ENCODE measurements at places on chromosomes 12 and 14. TPM values are rescaled to one million over a fixed set of nuclear protein-coding genes. Genes with fewer than 3 reads are reported as not detected.

GRCh38 chr12:40107098-40107802, 1.4 kb upstream of the SLC2A13 start:
- peak; percentile 94 for DNase-seq

GRCh38 chr12:14471497-14471896, 96.2 kb downstream of the PLBD1 start:
- no peak for DNase-seq

GRCh38 chr12:94211021-94211420, 62.6 kb downstream of the PLXNC1 start:
- DNase-seq, result no peak

The PUS1 gene
- 37.7 TPM for total RNA-seq

The IKZF4 gene
- 7.5 TPM for total RNA-seq

DNA sequence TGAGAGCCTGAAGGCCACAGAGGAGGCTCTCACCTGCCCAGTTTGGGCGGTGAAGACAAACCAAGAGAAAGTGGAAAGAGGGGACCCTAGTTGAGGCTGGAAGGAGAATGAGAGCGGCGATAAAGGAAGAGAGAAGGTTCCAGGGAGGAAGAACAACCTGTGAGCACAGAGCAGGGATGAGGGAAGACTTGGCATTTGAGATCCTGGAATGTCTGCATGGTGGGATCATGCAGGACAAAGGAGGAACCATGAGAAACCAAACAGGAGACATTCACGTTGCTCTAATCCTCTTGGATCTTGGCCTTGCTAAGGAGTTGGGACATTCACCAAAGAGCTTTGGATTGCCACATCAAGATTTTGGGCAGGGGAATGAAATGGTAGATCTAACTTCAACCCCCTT, 22.9 kb upstream of the RBM19 start:
- no peak for DNase-seq

DNA sequence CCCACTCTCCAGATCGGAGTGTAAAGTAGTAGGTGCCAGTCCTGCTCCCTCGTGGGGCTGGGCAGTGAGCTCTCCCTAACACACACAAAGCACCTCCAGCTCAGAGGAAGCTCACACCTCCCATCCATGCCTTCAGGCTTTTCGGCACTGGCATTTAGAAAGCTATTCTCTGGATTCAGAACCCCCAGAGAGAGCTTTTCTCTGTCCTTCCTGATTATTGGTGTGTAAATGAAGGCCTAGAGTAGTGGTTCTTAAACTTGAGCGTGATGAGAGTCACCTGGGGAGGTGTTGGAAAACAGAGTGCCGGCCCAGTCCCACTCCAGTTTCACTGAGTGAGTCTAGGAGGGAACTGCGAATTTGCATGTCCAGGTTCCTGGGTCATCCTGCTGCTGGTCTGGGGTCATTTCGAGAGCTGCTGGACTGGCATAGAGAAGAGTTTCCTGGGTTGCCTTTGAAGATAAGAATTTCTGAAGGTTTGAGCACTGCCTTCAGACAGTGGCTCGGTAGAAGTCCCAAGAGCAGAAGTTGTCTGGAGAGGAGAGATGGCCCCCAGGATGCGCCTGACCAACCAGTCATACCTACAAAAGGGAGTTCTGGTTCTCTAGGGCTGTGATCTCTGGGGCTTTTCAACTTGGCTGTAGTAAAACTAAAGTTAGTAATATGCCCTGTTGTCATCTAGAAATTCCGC, 15.1 kb downstream of the CD9 start:
- DNase-seq, result no peak

The CDCA4 gene
- total RNA-seq, result 59.6 TPM

The ANO2 gene
- total RNA-seq, result not detected

The PLEKHD1 gene
- total RNA-seq, result not detected

- DNase-seq, result no peak
Observed at GRCh38 chr14:64970041-64970440, 2.1 kb downstream of the RAB15 start.

The TMEM30B gene
- 3.0 TPM for total RNA-seq

DNA sequence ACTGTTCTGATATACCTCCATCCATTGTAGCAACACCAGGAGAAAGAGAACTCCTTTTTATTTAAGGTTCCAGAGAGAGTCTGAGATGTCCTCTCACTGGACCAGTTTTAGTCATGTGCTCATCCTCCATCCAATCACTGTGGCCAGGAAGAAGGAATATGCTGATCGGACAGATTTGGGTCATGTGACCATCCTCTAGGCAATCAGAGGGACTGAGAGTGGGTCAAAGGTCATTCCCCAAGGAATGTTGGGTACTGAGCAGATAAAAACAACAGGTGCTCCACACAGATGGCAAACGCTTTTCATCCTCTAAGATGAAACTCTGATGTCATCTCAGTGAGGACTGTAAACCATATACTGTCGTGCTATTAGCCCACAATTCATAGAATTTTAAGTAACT, 28.8 kb upstream of the RPH3A start:
- no peak for DNase-seq

The HVCN1 gene
- total RNA-seq, result 3.1 TPM

The ACVRL1 gene
- total RNA-seq, result not detected

The SYNDIG1L gene
- total RNA-seq, result not detected

DNA sequence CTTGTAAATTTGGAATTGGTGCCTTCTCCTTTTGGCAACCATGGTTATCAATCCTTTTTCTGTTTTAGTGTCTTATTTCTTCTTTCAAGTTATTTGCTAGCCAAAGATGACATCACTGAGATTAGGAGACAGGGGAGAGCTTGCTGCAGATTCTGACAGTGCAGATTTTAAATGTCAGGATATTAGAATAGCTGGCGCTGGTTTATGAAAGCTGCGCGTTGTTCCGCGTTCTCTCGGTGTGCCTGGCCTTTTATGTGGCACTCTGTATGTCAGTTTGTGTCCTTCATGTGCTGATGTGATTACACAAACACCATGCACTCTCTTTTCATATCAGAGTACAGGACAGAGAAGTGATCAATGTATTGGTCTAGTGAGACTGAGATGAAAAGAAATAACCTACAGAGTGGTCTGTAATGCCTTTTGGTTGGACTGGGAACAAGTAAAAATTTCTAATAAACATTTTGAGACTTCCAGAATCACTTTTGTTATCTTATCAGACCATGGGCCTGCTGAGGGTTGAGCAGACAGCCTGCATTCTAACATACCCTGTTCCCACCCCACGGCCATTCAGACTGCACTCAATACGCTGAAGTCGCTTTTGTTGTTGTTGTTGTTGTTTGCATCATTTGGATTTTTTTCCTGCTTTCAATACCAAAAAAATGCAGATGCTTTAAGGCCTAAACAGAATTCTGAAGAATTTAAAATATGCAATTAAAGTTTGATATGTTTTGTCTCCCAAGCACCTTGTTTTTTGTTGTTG, 49.7 kb upstream of the TRAF3 start:
- DNase-seq, result no peak

The TAS2R7 gene
- total RNA-seq, result not detected

The GLIPR1L1 gene
- not detected for total RNA-seq

DNA sequence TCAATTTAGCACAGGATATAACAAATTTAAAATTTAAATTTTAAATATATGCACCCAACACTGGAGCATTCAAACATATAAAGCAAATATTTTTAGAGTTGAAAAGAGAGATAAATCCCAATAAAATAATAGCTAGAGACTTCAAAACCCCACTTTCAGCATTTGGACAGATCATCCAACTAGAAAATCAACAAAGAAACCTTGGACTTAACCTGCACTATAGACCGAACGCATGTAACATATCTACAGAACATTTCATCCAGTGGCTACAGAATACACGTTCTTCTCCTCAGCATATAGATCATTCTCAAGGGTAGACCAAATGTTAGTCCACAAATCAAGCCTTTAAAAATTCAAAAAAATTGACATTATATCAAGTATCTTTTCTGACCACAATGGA, 64.0 kb downstream of the SPTSSA start:
- DNase-seq, result no peak

The UBC gene
- 1,066 TPM for total RNA-seq

DNA sequence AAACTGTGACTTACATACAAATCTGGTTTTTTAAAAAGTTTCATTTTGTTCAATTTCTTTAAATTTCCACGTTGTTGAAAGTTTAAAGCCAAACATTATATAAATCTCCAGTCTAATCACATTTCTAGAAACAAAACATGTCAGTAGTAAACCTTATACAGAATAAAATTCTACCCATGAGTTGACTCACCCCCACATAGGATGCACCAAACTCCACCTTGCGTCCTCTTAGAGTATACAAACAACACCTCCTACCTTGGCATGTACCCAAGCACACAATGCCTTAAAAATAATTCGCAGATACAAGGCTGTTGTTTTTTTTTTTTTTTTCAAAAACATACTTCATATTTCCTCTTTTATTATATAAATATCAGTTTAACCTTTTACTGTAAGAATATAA, 3.3 kb downstream of the FBXL14 start:
- DNase-seq, result peak; percentile 62

Data from activated naive CD4-positive, alpha-beta T cell treated with anti-CD3 and anti-CD28 coated beads for 36 hours (primary cell).